ENCODE measurements at places on chromosomes 5 and 9.

- no peak for DNase-seq
Observed at GRCh38 chr9:3508521-3509291, 17.1 kb downstream of the RFX3 start.

GRCh38 chr5:82820188-82820587, 257.0 kb downstream of the TMEM167A start:
- DNase-seq, result no peak

DNA sequence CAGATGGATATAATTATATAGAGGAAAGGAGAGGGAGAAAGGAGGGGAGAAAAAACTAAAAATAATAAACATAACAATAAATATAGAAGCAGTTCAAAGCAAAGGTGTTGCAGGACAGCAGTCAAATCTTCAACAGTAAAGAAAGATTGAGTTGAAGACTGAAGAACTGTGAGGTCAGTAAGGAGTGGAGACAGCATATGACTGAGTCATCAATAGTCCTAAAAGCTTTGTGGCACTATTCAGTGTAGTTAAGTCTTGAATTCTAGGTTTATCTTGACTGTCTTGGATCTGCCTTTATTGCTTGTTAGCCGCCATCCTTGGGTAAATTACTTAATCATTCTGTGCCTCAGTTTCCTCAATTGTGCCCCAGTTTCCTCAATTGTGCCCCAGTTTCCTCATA, 137.0 kb downstream of the MRPS30 start:
- DNase-seq, result peak; percentile 29

GRCh38 chr5:74471875-74472274, 168.7 kb downstream of the ENC1 start:
- DNase-seq, result peak; percentile 31

- DNase-seq, result no peak
Observed at GRCh38 chr5:125175348-125176004, 429.0 kb upstream of the ZNF608 start.

- DNase-seq, result no peak
Observed at GRCh38 chr5:11082404-11082945, 321.4 kb upstream of the DAP start.

DNA sequence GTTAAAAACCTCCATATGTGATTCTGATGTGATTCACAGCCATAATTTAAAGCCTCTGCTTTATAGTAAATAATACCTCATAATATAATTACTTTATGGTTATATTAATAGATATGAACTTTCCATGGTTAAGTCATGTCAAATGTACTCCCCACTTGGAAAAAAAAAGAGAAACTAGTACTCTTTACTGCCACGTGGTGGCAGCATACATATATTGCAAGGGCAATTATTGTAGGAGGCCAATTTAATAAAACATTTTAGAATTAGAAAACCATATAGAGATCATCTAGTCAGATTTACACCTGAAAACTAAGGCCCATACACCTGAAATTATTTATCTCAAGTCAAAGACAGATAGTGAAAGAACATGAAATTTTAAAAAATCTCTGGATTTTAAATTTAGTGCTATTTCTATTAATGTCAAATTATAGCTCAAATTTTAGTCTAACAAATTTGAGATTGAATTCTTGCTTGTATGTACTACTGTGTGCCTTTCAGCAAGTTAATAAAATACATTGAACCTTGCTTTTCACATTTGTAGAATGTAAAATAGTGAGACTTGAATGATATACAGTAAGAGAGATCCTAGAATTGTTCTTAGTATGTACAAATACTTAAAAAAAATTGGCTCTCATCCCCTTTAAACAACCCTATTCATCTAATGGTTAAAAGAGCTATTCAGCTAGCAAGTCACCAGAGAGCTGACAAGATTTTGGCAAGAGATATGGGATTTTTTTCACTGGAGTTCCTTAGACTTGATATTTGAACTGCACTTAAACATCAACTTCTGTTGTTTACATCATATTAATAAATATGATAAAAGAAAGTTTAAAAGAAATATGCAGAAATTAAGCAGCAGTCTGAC, 603.8 kb downstream of the TLE4 start:
- DNase-seq, result no peak

GRCh38 chr5:124102486-124102885, 590.5 kb downstream of the CSNK1G3 start:
- DNase-seq, result no peak

GRCh38 chr5:143314659-143315058, 88.8 kb downstream of the NR3C1 start:
- peak; percentile 79 for DNase-seq

GRCh38 chr9:80784647-80785046, 904.7 kb downstream of the TLE1 start:
- DNase-seq, result no peak

- no peak for DNase-seq
Observed at GRCh38 chr5:69284203-69284602, 48.4 kb downstream of the CCDC125 start.

DNA sequence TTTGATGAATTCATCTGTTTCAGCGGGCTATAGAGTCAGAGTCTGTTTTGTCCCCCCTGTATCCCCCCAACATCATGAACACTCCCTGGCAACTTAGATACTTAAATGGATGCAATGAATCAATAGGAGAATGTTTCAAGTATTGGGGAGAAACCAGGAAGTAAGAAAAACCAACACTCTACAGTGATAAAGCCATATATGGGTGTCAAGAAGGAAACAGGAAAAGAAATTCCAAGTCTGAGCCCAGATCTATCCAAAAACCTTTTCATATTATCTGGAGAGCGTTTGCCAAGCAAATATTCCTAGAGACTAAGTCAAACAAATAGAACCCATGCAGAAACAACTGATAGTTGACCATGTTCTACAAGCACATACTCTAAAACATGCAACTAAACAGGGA, 2.3 kb upstream of the GNAQ start:
- DNase-seq, result no peak

GRCh38 chr9:105706156-105706555, 11.8 kb downstream of the TMEM38B start:
- DNase-seq, result no peak

GRCh38 chr5:153257381-153257780, 233.1 kb upstream of the GRIA1 start:
- DNase-seq, result no peak

DNA sequence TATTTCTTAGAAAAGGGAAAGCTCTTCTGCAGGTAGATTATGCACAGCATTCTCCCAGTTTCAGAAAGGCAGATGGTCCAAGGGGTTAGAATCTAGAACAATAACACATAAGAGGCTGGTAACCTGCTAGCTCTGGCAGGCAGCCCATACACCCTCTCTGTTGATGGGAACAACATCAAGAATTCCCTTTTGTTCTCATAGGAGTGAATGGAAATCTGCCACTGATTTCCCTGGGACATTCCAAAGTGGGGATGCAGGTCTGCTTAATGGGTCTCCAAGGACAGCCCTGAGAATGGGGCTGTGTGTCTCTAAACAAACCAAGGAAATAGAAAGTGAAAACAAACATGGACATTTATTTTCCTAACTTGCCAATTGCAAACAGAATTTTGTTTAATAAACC, 456.8 kb downstream of the EBF1 start:
- DNase-seq, result no peak
